ENCODE measurements at places on chromosomes 16 and 17.

DNA sequence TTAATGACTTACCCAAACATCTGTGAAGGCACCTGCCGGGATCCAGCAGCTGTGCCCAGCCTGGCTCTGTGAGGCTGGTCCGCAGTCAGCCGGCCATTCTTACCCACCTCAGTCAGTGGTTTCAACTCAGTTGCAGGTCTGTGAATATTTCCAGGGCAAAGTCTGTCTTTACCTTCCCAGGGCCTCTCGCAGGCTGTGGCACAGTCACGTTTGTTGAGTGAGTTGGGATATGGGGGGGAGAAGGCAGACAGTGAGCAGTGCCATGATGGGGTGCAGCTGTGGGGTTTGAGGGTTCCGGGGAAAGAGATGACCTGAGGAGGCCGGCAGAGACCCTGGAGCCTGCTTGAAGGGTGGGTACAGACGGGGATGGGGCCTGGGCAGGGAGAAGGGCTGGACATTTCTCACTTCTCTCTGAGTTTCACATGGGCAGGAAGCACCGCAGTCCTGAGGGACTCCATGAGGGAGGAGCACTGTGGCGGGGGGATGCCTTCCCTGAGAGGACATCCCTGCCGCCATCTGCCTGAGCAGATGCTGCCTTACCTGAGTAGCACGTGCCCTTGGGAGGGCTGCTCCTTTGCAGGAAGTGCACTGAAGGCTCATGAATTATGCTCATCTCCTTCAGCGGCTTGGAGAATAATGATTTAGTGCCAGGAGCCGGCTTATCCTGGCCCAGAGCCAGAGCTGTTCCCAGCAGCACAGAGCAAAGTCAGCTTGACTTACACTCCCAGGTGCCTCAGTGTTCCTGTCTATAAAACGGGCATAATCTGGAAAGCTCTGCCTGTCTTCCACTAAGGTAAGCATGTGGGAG, 48.1 kb downstream of the KSR1 start:
- no peak for DNase-seq

DNA sequence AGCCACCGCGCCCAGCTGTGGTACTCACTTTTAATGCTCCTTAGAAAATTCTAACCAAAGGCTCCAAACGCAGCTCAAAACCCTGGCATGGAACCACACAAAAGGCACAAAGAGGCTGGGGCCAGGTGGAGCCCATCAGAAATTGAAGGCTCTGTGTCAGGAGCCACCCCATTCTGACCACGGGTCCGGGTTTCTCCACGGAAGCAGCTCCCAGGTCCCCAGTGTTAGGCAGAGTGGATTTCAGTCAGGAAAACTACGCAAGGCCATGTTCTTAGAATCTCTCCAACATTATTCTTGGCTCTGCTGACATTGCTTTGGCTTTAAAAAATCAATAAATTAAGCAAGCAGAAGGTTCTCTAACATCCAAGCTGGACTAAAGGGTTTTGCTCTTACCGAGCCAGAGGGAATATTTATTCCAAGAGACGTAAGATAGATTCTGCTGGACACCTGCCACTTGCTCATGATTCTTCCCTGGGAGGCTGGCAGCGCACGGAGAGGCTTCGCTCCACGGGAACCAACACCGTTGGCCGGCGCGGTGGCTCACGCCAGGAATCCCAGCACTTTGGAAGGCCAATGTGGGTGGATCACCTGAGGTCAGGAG, 93.5 kb downstream of the NXN start:
- DNase-seq, result no peak

DNA sequence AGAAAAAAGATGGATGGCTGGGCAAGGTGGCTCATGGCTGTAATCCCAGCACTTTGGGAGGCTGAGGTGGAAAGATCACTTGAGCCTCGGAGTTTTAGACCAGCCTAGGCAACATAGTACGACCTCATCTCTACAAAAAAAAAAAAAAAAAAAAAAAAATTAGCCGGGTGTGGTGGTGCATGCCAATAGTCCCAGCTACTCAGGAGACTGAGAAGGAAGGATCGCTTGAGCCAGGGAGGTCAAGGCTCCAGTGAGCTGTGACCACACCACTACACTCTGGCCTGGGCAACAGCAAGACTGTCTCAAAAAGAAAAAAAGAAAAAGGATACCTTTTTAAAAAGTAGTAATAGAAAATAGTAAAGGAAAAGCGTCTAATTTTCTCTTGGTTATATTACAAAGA, 20.7 kb downstream of the ZNF652 start:
- no peak for DNase-seq

DNA sequence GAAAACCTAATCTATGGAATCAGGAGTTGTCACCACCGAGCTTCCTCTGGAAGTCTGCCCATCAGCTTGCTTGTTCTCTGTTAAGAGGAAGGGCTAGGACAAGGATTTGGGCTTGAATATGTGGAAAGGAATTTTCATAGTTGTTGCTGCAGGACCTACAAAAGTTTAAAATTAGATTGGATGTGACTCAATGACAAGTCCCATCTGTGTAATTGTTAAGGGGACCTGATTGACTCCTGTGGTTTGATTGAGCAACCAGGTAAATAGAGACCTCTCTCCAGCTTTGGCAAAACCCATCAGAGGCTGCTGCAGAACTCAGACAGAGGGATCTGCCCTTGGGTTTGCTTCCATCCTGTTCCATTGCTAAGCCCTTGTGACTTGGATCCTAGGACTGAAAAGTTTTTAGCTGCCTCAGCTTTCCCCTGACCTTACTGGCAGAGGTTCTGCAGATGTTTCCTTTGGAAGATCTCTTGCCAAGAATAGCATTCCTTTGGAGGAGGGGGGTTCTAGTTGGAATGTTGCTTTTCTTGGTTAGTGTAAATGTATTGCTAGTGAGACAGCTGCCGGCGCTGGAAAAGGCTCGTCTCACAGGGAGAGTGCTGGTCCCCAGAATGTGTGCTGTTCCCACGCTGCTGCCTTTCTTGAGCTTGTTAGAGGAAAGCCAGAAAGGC, 50.0 kb downstream of the SF3B3 start:
- peak; percentile 46 for DNase-seq

- peak; percentile 61 for DNase-seq
Measured at GRCh38 chr16:29824589-29825144, 4.4 kb downstream of the MVP start.

- no peak for DNase-seq
Measured at GRCh38 chr16:16141784-16142396, 81.4 kb downstream of the ABCC6 start.

- no peak for DNase-seq
Measured at GRCh38 chr17:4160294-4160859, 17.4 kb downstream of the CYB5D2 start.

GRCh38 chr17:36705283-36705795, 104.0 kb downstream of the MRM1 start:
- no peak for DNase-seq

DNA sequence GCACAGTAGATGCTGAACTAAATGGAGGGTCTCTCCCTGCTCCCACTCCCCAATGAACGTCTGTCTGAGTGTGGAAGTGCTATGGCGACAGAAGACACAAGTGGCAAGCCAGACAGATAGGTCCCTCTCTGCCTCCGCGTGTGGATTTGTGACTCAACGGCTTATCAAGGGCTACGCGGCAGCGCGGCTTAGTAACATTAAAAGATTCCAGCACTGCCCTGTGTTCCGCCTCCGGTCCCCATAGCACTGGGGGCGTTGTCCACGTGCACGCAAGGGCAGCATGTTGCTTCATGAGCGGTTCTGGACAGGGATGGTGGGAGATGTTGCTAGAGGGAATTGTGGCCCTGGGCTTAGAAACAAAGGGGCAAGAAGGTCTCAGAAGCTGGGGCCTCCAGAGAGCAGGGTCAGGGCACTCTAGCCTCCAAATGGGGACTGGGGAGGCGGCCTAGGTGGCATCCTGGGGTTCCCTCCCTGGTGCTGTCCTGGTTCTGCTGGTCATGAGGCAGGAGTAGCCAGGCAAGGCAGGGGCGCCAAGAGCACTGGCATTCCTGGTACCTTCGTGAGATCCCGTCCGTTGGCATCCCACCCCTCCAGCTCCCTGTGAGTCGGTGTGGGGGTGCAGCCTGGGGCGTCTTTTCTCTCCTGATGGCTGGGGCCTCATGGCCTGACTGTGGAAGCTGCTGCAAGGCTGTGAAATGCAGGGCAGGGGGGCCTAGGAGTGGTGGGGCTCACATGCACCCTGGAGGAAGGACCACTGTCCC, 9.1 kb downstream of the CRHR1 start:
- DNase-seq, result no peak

DNA sequence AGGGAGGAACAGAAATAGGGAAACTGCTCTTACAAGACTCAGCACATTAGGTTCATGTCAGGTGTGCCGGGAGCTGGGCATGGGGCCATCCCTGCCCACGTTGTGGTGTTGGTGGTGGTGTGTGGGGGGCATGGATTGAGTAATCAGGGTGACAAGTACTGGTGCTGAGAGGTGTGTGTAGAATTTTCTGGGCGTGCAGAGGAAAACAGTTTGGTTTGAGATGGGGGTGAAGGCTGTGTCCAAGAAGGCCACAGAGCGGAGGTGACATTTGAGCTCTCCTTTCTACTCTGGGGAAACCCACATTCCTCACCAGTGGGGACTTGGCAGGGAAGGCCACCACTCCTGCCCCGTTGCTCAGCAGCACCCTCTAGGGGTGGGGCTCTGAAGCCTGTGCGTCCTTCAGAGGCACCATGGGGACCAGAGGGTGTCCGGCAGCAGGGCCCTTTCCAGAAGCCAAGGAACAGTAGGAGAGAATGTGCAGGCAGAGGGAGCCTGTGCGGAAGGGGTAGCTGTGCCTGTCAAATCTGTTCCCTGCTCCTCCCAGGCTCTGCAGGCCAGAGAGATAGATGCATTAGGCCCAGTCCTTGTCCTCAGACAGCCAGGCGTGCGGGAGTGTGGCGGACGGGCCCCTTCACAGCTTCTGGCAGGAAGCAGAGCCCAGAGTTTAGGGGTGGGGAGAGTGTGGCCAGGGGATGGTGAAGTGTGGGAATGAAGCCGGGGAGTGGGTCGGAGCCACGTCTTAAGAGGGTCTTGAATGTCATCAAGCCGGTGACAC, 48.7 kb upstream of the GSE1 start:
- no peak for DNase-seq
